MM.1S (cell line): ENCODE measurements at places on chromosomes 16 and 17.

DNA sequence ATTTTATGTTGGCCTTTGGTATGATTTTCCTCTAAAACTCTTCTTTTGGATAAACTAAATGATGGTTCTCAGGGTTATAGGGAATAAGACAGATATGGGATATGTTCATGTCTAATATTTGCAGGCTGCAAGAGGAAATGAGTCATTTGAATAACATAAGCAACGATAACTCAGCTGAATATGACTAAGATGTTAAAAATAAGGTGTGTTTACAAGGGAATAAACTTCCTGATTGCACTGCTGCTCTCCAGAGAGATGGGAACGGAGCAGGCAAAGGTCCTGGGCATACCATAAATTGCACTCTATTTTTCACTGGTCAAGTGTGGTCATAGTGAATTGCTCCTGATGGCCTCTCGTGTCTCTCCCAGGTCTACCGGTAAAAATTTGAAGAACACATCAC, 666.2 kb downstream of the TOX3 start:
- no peak for DNase-seq
- no peak overlapping the region for H3K27ac ChIP-seq
- H3K4me1 ChIP-seq = no peaks in the 10 kb centered on the region
- H3K36me3 ChIP-seq = no peaks in the 10 kb centered on the region
- H3K27me3 ChIP-seq = no peaks in the 10 kb centered on the region

GRCh38 chr16:83965444-83966152, 2.4 kb upstream of the NECAB2 start:
- no peaks in the 10 kb centered on the region; the same call in 1 of the 2 replicates for H3K27me3 ChIP-seq
- H3K27ac ChIP-seq = no peak overlapping the region
- no peaks in the 10 kb centered on the region for H3K4me1 ChIP-seq

GRCh38 chr17:66841328-66841727, 6.4 kb downstream of the CACNG5 start:
- no peaks in the 10 kb centered on the region for H3K36me3 ChIP-seq
- no peak overlapping the region for H3K27ac ChIP-seq
- H3K4me1 ChIP-seq = no peaks in the 10 kb centered on the region
- DNase-seq = no peak
- no peaks in the 10 kb centered on the region for H3K27me3 ChIP-seq

GRCh38 chr16:67120025-67120424, 10.3 kb downstream of the PHAF1 start:
- H3K36me3 ChIP-seq = no peaks in the 10 kb centered on the region
- no peaks in the 10 kb centered on the region for H3K27me3 ChIP-seq
- H3K4me1 ChIP-seq = no peaks in the 10 kb centered on the region
- no peak for DNase-seq
- H3K4me3 ChIP-seq = no peak overlapping the region

DNA sequence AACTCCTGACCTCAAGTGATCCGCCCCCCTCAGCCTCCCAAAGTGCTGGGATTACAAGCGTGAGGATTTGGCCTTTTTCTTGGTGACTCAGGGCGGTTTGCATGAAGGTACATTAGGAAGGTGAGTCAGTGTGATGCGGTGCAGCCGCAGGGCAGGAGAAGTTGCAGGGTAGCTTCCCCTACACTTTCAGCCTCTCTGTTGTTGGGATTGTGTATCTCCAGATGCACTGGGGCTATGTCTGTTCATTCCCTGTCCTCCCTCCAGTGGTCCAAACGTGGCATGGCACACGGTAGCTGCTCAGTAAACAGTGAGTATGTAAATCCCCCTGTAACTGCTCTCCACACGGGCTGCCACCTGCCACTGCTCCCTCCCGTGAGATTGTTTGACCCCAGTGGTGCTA, 109.1 kb upstream of the CDC42EP4 start:
- no peak overlapping the region for H3K4me3 ChIP-seq
- no peaks in the 10 kb centered on the region for H3K4me1 ChIP-seq
- H3K36me3 ChIP-seq = no peaks in the 10 kb centered on the region
- H3K27ac ChIP-seq = no peak overlapping the region

DNA sequence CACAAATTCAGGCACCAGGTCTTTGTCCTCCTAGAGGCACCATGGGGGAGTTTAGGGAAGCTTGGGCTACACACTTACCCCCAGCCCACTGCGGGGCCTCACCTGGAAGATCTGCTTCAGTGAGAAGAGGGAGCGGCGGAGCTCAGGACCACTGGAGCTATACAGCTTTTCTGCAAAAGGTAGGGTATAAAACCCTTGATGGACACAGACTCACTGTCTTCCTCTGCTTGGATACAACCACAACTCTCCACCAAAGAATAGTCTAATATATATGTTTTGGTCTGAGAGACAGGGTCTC, 9.1 kb downstream of the FHOD1 start:
- H3K27ac ChIP-seq = no peak overlapping the region
- peaks cover under 1% of the 10 kb centered on the region for H3K4me1 ChIP-seq
- peaks cover 4% of the 10 kb centered on the region; the same call in 1 of the 2 replicates for H3K36me3 ChIP-seq
- no peak for DNase-seq

DNA sequence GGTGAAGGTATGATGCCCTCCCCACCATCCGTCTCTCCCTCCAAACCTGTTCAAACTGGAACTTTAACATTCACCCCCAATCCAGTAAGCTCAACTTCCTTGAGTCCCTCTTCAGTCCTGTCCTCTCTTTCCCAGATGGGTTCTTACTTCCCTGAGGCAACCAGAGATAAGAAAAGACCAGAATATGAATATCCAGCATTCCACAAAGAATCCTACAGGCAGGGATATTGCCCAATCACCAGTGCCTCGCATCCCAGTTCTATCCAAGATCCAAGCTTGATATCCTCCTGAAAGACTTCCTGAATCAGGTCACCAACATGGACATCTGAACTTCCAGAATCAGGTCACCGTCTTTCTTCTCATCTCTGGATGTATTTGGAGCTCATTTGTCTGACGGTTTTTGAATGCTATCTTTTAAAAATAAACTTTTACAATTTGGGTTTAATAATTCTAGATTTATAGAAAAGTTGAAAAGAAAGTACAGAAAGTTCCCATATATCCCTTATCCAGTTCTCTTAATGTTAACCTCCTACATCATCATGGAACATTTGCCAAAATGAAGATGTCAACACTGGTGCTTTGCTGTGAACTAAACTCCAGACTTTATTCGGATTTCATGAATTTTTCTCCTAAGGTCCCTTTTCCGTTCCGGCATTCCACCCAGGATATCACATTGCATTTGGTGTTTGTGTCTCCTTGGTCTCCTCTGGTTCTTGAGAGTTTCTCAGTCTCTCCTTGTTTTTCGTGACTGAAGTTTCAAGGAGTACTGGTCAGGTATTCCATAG, 13.7 kb upstream of the COL1A1 start:
- peaks cover 11% of the 10 kb centered on the region for H3K4me1 ChIP-seq
- no peak overlapping the region for H3K4me3 ChIP-seq
- H3K36me3 ChIP-seq = no peaks in the 10 kb centered on the region
- no peak overlapping the region for H3K27ac ChIP-seq
- DNase-seq = no peak

DNA sequence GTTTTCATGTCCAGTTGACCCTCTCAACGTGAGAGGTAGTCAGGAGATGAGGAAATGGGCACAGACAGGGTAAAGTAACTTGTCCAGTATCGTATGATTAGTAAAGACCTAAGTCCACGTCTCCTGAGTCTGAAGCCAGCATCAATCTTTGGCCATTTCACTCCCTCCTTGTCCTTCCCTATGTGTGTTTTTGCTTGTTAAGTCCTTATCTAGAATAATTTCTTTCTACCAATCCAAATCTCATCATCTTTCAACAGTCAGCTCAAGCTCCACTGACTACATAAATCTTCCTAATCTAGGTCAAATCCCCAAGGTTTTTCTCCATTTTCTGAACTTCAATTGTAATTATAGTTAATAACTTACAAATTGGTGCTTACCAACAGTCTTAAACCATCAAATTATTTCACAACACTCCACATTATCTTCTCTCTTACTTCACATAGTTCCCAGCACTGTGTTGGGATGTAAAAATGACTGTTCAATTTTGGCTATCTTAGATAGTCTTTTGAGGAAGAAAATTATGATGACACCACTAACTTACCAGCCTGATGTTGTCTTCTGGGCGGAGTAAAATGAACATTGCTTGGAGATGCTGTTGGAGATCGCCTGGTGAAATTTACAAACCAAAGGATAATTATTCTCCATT, 72.3 kb upstream of the CORO6 start:
- H3K27ac ChIP-seq = no peak overlapping the region
- DNase-seq = no peak
- no peaks in the 10 kb centered on the region for H3K27me3 ChIP-seq
- no peaks in the 10 kb centered on the region; the same call in 1 of the 2 replicates for H3K36me3 ChIP-seq
- H3K4me1 ChIP-seq = no peaks in the 10 kb centered on the region
- H3K4me3 ChIP-seq = no peak overlapping the region

GRCh38 chr17:18261146-18261515, 669 bp downstream of the MIEF2 start:
- peak overlapping the region; percentile 91 for H3K4me3 ChIP-seq
- H3K27ac ChIP-seq = peak overlapping the region; percentile 72
- no peaks in the 10 kb centered on the region for H3K36me3 ChIP-seq
- no peaks in the 10 kb centered on the region for H3K27me3 ChIP-seq

- H3K27me3 ChIP-seq = peaks cover 14% of the 10 kb centered on the region
- H3K27ac ChIP-seq = no peak overlapping the region
- no peaks in the 10 kb centered on the region for H3K36me3 ChIP-seq
- peaks cover 4% of the 10 kb centered on the region; the same call in 1 of the 2 replicates for H3K4me1 ChIP-seq
- H3K4me3 ChIP-seq = peak overlapping the region; percentile 93
- no peak for DNase-seq
Observed at GRCh38 chr17:36485805-36486203, 677 bp upstream of the ZNHIT3 start.

DNA sequence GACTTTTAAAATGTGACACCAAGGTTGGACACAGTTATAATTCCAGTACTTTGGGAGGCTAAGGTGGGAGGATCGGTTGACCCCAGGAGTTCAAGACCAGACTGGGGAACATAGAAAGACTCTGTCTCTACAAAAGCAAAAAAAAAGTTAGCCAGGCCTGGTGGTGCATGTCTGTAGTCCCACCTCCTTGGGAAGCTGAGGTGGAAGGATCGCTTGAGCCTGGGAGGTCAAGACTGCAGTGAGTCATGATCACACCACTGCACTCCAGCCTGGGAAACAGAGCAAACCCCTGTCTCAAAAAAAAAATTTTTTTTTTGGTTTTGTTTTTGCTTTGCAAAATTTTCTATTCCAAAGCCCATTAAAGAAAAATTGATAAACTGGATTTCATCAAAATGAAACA, 281.4 kb downstream of the BCAS3 start:
- H3K36me3 ChIP-seq = no peaks in the 10 kb centered on the region
- H3K4me1 ChIP-seq = no peaks in the 10 kb centered on the region
- no peaks in the 10 kb centered on the region for H3K27me3 ChIP-seq

- H3K27me3 ChIP-seq = 0 out of 2 replicates have a peak, but pooled peaks cover 7% of the 10 kb centered on the region
- no peak overlapping the region for H3K4me3 ChIP-seq
- no peaks in the 10 kb centered on the region for H3K36me3 ChIP-seq
- DNase-seq = no peak
- H3K27ac ChIP-seq = no peak overlapping the region
Observed at GRCh38 chr16:75262104-75262799, 10.8 kb upstream of the BCAR1 start.

- H3K36me3 ChIP-seq = no peaks in the 10 kb centered on the region
- no peaks in the 10 kb centered on the region for H3K27me3 ChIP-seq
- H3K4me3 ChIP-seq = no peak overlapping the region
- no peak for DNase-seq
Observed at GRCh38 chr17:50892101-50892776, 26.1 kb upstream of the TOB1 start.

DNA sequence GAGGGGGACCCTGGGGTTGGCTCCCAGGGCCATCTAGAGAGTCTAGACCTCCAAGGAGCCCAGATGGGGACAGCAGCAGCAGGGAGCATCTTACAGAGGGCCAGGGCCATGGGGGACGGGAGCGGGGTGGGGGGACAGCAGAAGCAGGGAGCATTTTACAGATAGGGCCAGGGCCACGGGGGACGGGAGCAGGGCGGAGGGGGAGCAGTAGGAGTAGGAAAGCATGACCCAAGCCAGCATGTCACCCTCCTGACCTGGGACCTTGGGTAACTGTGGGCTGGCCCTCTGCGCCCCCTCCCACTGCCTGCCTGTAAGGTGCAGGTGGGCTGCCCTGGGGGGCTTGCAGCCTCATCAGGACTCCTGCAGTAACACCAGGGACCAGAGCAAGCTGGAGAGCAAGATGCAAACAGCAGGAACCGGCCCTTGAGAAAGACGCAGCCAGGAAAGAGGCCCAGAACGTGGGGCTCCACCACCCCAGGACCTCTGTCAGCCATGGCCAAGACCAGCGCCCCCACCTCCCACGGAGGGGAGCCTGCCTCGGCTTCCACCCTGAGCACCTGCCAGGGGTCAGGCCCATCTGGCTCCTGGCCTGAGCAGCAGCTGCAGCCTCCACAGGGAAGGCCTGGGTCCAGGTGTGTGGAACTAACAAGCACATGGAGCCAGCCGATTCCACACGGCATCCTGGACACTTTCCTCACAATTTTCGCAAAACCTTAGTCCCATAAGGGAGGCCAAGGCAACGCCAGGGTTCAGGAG, 2.4 kb downstream of the ZNF598 start:
- H3K4me3 ChIP-seq = peak overlapping the region; percentile 92
- DNase-seq = no peak
- peak overlapping the region; percentile 47; the same call in 1 of the 2 replicates for H3K27ac ChIP-seq
- H3K36me3 ChIP-seq = no peaks in the 10 kb centered on the region

DNA sequence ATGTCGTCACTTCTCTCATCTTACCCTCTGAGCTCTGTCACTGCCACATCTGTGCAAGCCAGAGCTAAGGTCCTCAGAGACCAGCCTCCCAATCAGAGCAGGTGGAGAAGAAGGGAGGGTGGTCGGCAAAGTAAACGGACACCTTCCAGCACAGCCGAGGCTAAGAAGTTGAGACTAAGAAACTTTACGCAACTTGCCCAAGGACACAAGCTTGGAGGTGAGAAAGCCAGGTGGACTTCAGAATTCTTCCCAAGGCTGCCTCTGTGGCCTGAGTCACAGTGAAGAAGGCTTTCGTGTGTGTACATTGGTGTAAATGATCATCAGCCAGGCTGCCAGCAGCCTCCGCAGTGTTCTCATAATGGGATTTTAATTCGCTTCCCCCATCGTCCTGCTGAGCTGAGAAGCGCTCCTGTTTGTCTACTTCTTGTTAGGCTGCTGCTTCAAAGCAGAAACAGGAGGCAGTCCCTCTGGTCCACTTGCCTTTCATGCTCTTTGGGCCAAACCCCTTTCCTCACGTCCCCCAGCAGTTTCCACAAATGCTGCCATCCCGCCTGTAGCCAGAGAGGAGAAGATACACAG, 125.0 kb upstream of the RPL38 start:
- peaks cover 63% of the 10 kb centered on the region for H3K27me3 ChIP-seq
- H3K4me1 ChIP-seq = no peaks in the 10 kb centered on the region
- no peak overlapping the region for H3K27ac ChIP-seq
- H3K36me3 ChIP-seq = no peaks in the 10 kb centered on the region
- no peak overlapping the region for H3K4me3 ChIP-seq

DNA sequence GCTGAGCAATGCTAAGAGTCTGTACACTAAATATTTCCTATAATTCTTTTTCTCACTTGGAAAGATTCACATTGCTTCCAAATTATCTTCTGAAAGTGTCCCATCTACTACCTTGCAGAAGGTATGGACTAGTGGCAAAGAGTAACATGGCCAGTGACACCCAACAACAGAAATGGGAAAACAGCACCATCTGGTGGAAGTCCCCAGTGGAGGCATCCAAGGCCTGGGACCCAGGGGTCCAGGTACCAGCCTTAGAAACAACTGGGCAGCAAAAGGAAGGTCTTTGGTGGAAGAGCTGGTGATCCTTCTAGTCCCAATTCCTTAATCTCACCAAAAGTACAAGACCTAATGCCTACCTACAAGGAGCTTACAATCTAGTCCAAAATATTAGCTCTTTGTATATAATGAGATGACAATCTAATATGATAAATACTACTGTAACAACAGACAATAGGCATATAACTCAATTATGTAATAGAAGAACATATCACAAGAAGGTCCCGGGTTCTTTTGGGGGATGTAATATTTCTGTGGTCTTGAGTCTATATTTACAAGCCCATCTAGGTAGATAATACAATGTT, 55.3 kb downstream of the SKAP1 start:
- no peaks in the 10 kb centered on the region for H3K36me3 ChIP-seq
- no peak overlapping the region for H3K27ac ChIP-seq
- peak; percentile 41 for DNase-seq
- H3K27me3 ChIP-seq = no peaks in the 10 kb centered on the region
- H3K4me3 ChIP-seq = no peak overlapping the region
